NCI-H1417 treated with DMSO at 0.1 percent for 48 hours (cell line): ENCODE measurements at places on chromosomes 2 and 18.

DNA sequence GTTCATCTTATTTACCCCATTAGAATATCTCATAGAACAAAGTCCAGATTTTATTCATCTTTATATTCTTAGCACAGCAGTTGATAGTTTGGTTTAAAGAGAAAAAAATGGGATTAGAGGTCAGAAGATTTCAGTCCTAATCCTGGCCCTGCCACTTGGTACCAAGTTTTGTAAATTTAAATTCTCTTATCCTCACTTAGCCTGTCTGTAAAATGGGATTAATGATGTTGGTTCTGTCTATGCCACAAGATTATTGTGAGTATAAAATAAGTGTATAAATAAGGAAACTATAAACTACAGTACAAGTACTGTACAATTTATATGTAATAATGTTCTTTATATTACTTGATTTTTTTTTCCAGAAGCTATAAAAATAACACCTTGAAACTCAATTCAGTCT lies 17.1 kb upstream of the DRC1 start:
- no peak for DNase-seq

GRCh38 chr18:14922965-14923565 lies 175.1 kb downstream of the ANKRD30B start:
- DNase-seq: no peak

- DNase-seq: no peak
Measured at GRCh38 chr2:105950521-105951383, 206.0 kb downstream of the NCK2 start.

- DNase-seq: no peak
Measured at GRCh38 chr2:55518841-55519165, 715 bp upstream of the CFAP36 start.

GRCh38 chr2:220424561-220424960 lies 797.1 kb downstream of the SLC4A3 start:
- no peak for DNase-seq

DNA sequence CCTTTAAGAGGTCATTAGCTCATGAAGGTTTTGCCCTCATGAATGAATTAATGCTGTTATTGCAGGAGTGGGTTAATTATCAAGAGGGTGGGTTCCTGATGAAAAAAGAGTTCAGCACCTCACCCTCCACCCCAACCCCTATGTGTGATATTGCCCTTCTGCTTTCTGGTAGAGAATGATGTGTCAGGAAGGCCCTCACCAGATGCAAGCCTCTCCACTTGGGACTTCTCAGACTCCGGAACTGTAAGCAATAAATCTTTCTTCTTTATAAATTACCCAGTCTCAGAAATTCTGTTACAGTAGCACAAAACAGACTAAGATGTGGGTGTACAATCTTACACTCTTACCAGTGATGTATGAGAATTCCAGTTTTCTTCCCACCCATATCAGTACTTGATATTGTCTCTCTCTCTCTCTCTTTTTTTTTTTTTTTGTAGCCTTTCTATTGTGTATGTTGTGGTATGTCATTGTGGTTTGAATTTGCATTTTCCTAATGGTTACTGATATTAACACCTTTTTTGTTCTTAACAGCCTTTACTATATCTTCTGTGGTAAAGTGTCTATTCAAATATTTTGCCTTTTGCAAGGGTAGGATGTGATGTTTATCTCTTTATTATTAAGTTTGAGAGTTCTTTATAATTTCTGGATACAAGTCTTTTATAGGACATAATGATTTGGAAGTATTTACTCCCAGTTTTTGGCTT lies 10.4 kb upstream of the MAP2 start:
- no peak for DNase-seq

GRCh38 chr2:69001879-69002278 lies 11.1 kb upstream of the ANTXR1 start:
- DNase-seq: no peak

DNA sequence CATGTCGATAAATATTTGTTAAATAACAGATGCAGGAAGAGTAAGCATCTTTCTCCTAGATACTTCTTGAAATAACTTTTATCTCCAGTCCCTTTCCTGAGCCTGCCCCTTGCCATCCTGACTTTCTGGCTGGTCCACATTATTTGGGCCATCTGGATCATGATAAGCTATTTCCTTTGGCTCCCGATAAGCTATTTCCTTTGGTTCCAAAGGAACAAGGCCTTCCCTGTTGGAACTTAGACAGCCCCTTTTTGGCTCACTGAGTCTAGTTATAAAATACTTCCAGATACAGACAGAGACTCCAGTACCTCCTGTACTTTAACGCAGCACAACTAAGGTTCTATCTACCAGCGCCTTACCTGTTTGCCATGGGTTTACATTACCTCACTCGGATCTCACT lies 205.3 kb upstream of the CCDC150 start:
- no peak for DNase-seq
